ENCODE measurements at places on chromosomes 2 and 18.

- no peak for DNase-seq
- no peak overlapping the region for H3K4me3 ChIP-seq
- no peak overlapping the region for H3K27ac ChIP-seq
- no peaks in the 10 kb centered on the region for H3K27me3 ChIP-seq
- no peaks in the 10 kb centered on the region for H3K36me3 ChIP-seq
Observed at GRCh38 chr18:32373995-32374394, 96.7 kb downstream of the GAREM1 start.

- no peak overlapping the region for H3K4me3 ChIP-seq
- no peaks in the 10 kb centered on the region for H3K27me3 ChIP-seq
- H3K36me3 ChIP-seq: no peaks in the 10 kb centered on the region
- no peaks in the 10 kb centered on the region for H3K4me1 ChIP-seq
- no peak for DNase-seq
Observed at GRCh38 chr2:83103613-83104012, 1355.5 kb downstream of the SUCLG1 start.

DNA sequence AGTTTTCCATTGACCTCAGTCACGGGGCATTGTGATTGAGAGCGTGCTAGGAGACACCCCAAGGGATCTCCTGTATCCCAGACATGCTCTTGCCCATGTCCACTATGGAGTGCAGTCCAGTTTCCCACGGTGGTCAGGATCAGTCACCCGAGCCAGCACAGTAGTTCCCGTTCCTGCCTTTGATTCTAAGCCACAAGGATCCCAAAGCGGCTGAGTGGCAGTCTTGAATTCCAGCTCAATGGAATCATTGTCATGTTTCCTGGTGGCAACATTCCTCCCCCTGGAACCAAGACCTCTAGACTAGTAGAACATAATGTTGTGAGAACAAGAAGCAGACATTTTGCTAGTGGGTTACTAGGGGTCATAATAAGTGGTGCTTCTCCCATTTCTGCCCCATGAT, 154.3 kb downstream of the SEPTIN10 start:
- no peak overlapping the region for H3K27ac ChIP-seq
- H3K4me3 ChIP-seq: no peak overlapping the region
- H3K36me3 ChIP-seq: no peaks in the 10 kb centered on the region
- DNase-seq: no peak
- peaks cover 6% of the 10 kb centered on the region for H3K27me3 ChIP-seq

- no peak overlapping the region for H3K4me3 ChIP-seq
- DNase-seq: no peak
Observed at GRCh38 chr18:54696616-54697293, 105.7 kb downstream of the DYNAP start.

DNA sequence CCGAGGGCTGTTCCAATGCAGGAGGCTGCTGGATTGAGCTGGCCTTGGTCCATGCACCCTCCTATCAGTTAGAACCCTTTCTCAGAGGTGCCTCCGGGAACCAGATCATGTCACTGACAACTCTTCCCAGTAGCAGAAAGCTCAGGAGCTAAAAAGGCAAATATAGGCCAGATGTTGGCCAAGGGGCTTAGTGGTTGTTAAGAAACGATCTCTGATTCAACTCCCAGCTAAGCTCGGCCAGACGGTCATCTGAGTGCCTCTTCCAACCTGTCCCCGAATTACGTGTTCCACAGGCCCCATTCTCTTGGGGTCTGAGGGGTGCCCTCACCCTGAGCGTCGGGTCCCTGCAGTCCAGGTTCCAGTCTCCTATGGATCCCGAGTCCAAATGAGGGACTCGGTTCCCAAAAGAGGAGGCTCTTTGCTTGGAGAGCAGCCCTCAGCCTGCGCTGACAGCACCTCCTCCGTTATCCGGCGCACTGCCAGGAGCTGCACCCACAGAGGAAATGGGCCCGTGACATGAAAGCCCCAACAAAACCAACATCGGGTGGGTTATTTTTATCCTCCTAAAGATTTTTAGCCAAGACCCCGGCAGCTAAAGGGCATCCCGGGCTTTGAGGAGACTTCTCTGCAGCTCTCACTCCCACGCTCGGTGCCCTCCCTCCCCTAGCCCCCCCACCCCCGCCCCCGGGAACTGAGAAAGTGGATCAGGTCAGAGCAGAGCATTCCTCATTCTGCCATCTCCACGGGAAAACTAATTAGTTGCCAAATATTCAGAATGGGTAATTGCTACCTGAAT, 106.6 kb upstream of the ID2 start:
- no peak overlapping the region for H3K27ac ChIP-seq
- peaks cover 30% of the 10 kb centered on the region for H3K4me1 ChIP-seq
- H3K4me3 ChIP-seq: peak overlapping the region; percentile 51
- peaks cover 4% of the 10 kb centered on the region for H3K36me3 ChIP-seq
- peak; percentile 39 for DNase-seq

DNA sequence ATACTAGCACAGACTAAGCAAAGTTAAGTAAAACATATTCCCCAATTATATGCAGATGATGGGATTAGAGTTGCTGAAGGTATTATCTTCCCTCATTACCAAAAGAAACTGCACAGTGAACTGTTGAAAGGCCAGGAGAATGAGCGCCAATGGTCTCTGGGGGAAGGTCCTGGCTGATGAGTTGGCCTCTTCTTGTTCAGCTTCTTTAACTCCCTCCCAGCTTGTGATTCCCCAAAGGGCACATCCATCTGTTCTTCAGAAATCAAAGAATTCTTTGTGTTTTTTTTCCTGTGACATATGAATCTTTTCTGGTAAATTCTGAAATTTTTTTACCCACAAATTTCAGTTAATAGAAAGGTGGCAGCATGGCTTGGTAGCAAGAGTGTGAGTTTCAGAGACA, 667.6 kb downstream of the CNTNAP5 start:
- no peak overlapping the region for H3K4me3 ChIP-seq
- no peaks in the 10 kb centered on the region for H3K27me3 ChIP-seq
- DNase-seq: no peak
- H3K4me1 ChIP-seq: no peaks in the 10 kb centered on the region
- no peak overlapping the region for H3K27ac ChIP-seq

GRCh38 chr2:64052463-64053241, 33.4 kb upstream of the VPS54 start:
- no peak overlapping the region for H3K27ac ChIP-seq
- no peaks in the 10 kb centered on the region for H3K27me3 ChIP-seq
- no peaks in the 10 kb centered on the region for H3K36me3 ChIP-seq

DNA sequence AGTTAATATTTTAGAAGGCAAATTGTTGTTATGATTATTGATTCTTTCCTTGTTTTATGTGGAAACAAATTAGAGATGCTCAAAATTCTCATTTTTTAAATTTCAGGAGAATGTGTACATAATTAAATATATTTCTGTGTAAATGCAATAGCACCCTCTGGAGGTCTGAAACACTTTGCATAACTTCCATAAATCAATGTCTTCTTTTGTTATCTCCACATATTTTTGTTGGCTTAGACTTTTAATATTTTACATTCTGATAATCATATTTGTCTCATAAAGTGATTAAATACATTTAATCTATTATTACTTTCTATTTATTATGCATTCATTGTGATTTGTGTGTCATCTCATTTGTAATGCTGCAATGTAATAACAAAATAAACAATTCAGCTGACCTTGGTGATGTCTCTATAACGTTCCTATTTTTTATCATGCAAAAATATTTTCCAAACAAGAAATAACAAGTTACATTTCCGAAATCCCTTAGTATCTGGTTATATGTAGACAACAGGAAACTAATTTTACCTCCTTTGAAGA, 201.8 kb upstream of the GALNT5 start:
- no peak overlapping the region for H3K27ac ChIP-seq
- no peak overlapping the region for H3K4me3 ChIP-seq
- H3K27me3 ChIP-seq: no peaks in the 10 kb centered on the region
- DNase-seq: no peak

GRCh38 chr2:20223407-20224163, 1.3 kb downstream of the SDC1 start:
- no peak overlapping the region for H3K4me3 ChIP-seq
- H3K36me3 ChIP-seq: no peaks in the 10 kb centered on the region

DNA sequence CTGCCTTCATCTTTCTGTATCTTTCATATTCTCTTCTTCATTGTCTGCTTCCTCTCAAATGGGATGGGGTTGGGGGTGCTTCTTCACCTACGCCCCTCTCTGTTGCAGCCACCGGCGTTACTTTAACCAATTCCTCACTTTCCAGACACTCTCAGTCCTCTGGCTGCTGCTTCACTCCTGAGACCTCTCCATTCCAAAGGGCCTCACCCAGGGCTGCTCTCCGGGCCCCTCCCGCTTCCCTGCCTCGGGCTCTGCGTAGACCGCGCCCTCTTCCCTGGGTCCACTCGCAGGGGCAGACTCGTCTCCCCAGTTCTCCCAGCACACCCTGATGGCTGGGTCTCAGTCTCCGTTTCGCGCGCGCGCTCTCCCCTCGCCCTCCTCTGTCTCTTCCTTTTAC, 926 bp downstream of the SERPINB8 start:
- H3K27ac ChIP-seq: peak overlapping the region; percentile 95
- DNase-seq: no peak
- H3K4me3 ChIP-seq: peak overlapping the region; percentile 99
- H3K4me1 ChIP-seq: peaks cover 43% of the 10 kb centered on the region
- H3K36me3 ChIP-seq: peaks cover 14% of the 10 kb centered on the region

DNA sequence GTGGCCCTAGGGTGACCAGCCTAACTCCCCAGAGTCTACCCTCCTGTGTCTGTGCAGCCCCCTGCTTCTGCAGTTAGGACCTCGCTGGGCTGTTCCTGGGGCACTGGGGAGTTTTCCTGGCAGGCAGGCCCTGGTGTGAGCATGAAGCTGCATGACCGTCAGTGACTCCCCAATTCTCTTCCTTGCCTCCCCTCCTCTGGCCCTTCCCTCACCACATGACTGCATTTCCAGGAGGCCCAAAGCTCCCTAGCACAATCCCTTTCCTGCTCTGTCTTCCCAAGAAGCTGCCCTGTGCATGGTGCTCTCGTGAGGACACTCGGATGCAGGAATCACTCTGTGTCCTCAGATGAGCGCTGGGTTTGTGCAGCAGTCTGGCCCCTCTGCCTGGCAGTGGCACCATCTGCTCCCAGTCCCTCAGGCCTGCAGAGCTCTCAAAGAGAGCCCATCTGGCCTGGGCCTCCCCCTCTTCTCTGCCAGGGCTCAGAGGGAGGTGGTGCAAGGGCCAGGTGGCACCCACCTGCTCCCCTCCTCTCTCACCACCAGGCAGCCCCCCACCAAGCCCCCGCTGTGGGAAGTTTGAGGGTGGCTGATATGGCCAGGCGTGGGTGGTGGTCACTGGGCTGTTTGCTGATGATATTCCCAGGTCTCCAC, 125.6 kb upstream of the HS6ST1 start:
- no peak overlapping the region for H3K27ac ChIP-seq
- no peaks in the 10 kb centered on the region for H3K4me1 ChIP-seq
- H3K27me3 ChIP-seq: peaks cover 53% of the 10 kb centered on the region
- DNase-seq: no peak
- no peaks in the 10 kb centered on the region for H3K36me3 ChIP-seq
- H3K4me3 ChIP-seq: no peak overlapping the region

GRCh38 chr2:128036748-128037607, 9.1 kb upstream of the SAP130 start:
- no peak overlapping the region for H3K27ac ChIP-seq
- no peak overlapping the region for H3K4me3 ChIP-seq

- H3K4me1 ChIP-seq: no peaks in the 10 kb centered on the region
- no peak overlapping the region for H3K4me3 ChIP-seq
- no peak for DNase-seq
- H3K27me3 ChIP-seq: no peaks in the 10 kb centered on the region
- no peak overlapping the region for H3K27ac ChIP-seq
- H3K36me3 ChIP-seq: no peaks in the 10 kb centered on the region
Observed at GRCh38 chr2:49226360-49226759, 72.0 kb upstream of the FSHR start.

DNA sequence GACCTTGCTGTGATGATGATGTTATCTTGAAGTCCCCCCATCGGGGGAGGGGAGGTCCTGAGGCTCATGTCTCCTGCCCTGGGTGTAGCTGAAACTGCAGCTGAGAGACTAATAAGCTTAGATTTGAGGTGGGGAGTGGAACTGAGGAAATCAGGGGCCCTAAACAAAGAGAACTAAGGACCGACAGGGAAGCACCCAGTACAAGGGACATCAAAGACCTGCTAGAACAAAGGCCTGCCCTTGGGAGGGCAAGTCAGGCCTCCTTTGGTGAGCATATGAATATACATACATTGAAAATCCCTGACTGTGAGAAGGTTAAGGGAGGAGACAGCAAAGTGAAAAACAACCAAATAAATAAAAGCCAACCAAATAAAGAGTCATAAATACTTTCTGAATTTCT, 1132.5 kb upstream of the CELF4 start:
- H3K4me3 ChIP-seq: no peak overlapping the region
- H3K36me3 ChIP-seq: no peaks in the 10 kb centered on the region
- H3K27ac ChIP-seq: no peak overlapping the region
- H3K4me1 ChIP-seq: no peaks in the 10 kb centered on the region

- no peaks in the 10 kb centered on the region for H3K4me1 ChIP-seq
- DNase-seq: no peak
- no peaks in the 10 kb centered on the region for H3K27me3 ChIP-seq
- peak overlapping the region; percentile 16 for H3K27ac ChIP-seq
Observed at GRCh38 chr2:105104208-105104731, 66.4 kb downstream of the MRPS9 start.

- no peak overlapping the region for H3K4me3 ChIP-seq
- no peak overlapping the region for H3K27ac ChIP-seq
- DNase-seq: no peak
Observed at GRCh38 chr2:20617892-20618467, 32.9 kb downstream of the HS1BP3 start.

- H3K4me1 ChIP-seq: no peaks in the 10 kb centered on the region
- peaks cover 65% of the 10 kb centered on the region for H3K27me3 ChIP-seq
- no peak overlapping the region for H3K27ac ChIP-seq
- no peaks in the 10 kb centered on the region for H3K36me3 ChIP-seq
- no peak overlapping the region for H3K4me3 ChIP-seq
Observed at GRCh38 chr2:36708041-36708741, 11.7 kb downstream of the VIT start.

DNA sequence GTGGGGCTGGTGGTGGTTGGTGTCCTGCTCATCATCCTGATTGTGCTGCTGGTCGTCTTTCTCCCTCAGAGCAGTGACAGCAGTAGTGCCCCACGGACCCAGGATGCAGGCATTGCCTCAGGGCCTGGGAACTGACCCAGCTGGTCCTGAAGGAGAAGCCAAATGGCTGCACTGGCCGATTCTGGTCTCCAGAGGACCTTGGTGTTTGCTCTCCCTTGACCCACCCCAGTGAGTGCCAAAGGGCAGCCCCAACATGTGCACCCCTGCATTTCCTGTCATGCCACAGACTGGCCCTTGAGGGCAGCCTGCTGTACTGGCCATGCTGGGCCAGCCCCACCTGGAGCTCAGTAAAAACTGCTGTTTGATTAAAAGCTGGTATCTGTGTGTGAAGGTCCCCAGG, 2.5 kb upstream of the RNF181 start:
- peaks cover 59% of the 10 kb centered on the region for H3K4me1 ChIP-seq
- H3K27me3 ChIP-seq: no peaks in the 10 kb centered on the region
- no peak for DNase-seq
- H3K27ac ChIP-seq: peak overlapping the region; percentile 38
- peaks cover 9% of the 10 kb centered on the region for H3K36me3 ChIP-seq
- H3K4me3 ChIP-seq: peak overlapping the region; percentile 16

DNA sequence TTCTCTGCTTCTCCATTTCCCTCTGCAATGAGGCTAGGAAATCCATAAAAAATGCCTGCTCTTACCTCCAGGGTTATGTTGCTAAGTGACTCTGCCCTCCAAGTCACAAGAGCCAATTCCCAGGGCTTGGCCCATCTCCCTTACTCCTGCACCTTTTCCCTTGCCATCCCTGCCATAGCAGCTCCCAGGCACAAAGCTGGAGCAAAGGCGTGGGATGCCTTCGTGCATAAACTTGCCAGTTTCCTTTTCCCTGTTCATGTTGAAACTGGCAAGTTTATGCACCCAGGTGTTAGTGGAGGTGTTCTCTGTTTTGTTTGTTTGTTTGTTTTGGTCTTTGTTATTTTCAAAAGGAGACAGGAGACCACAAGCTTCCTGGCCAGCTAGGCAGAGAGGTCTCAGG, 195.1 kb downstream of the ACKR3 start:
- no peak overlapping the region for H3K4me3 ChIP-seq
- H3K4me1 ChIP-seq: no peaks in the 10 kb centered on the region
- peaks cover 55% of the 10 kb centered on the region for H3K27me3 ChIP-seq
